ENCODE measurements at places on chromosomes 16 and 17. TPM values are rescaled to one million over a fixed set of nuclear protein-coding genes. Genes with fewer than 3 reads are reported as not detected.
A peak's percentile ranks its signal among the peaks of the same experiment; 100 is the strongest.

- no peak for DNase-seq
Observed at GRCh38 chr16:87305505-87306391, 11.4 kb downstream of the C16orf95 start.

GRCh38 chr16:30570636-30571444, 674 bp downstream of the ZNF688 start:
- DNase-seq: no peak

DNA sequence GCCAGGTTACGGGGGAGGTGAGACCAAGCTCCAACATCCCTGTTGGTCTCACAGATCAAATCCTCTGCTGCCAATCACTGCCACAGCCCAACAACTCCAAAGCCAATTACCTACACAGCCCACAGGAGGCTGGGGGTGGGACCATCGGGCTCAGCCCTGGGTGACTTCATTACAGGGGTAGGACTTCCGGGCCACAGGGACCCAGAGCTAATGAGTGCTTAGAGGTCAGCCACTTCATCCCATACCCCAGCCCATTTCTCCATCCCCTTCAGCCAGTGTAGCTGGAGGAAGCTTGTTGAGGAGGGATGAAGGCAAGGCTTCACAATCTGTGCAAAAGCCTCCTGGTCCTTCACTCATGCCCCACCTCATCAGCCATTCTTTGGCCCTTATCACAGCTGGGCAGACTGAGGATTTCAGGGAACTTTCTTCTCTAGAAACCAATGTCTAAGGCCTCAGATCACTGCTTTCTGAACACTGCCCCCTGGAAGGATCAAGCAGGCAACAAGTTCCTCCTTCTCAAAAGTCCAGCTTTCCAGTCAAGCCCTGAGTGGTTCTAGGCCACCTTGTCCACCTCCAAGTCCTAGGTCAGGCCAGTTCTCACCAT, 5.8 kb downstream of the FOXN1 start:
- no peak for DNase-seq

CSF3 gene
- not detected for total RNA-seq

DNA sequence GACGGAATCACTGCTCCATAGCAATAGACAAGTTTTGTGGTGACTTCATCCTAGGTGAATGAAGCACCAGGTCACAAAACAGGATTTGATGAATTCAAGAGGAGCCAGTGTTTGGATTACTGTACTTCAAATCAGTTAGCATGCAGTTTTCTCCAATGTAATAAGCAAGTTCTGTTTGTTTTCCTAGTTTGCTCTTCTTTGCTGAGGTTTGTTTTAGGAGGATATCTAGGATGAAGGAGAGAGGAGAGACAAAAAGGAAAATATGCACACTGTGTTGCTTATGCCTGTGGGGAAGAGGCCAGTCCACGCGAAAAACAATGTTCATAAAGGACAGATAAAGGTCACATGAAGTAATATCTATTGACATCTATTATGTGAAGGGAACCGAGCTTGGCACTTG, 9.0 kb downstream of the KRT37 start:
- DNase-seq: no peak

TMEM95 gene
- total RNA-seq: 0.50 TPM

SLC16A6 gene
- total RNA-seq: 0.70 TPM

DNA sequence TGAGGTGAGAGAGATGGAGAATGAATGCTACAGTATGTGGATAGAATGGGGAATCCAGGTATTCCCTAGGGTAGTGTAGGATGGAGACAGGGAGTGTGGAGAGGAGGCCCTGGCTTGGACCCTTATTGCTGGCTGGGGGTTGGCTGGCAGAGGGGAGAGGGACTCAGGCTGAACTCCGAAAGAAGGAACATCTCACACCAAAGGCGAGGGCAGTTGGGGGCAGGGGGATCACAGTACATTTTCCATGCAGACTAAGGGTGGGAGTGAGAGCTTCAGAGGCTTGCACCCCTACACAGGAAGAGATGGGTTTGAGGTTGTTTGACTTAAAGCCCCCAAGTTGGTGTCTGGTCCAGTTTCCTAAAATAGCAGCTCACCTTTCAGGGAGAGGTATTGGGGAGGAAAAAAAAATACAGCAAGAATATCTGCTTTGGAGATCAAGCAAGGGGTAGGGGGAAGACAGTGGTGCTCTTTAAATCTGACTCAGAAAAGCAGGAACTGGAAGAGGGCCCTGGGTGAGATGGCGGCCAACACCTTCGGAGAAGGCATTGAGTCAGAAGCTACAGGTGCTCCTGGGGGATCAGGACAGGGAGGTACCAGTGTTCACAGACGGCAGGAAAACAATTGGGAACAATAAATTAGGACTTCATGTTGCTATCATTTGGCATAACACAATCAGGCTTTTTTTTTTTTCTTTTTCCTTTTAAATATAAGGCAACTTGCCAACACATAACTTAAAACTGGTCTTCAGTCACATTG, 12.4 kb downstream of the TRAF4 start:
- no peak for DNase-seq

DNA sequence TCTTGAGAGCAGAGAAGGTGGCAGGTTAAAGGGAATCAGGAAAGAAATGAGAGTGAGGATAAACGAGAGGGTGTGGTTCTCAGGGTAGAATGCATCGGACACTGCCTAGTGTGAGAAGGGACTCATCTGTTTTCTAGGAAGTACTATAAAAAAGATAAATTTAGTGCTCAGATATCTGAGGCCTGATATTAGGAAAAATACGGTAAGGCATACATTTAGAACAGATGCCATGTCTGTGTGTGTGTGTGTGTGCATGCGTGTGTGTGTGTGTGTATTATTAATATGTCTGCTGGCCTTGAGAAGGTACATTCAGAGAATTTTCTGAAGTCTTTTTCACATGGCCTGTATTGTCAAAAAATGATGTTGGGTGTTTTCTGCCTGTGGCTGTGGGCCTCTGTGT, 414.8 kb downstream of the MAF start:
- no peak for DNase-seq

DNA sequence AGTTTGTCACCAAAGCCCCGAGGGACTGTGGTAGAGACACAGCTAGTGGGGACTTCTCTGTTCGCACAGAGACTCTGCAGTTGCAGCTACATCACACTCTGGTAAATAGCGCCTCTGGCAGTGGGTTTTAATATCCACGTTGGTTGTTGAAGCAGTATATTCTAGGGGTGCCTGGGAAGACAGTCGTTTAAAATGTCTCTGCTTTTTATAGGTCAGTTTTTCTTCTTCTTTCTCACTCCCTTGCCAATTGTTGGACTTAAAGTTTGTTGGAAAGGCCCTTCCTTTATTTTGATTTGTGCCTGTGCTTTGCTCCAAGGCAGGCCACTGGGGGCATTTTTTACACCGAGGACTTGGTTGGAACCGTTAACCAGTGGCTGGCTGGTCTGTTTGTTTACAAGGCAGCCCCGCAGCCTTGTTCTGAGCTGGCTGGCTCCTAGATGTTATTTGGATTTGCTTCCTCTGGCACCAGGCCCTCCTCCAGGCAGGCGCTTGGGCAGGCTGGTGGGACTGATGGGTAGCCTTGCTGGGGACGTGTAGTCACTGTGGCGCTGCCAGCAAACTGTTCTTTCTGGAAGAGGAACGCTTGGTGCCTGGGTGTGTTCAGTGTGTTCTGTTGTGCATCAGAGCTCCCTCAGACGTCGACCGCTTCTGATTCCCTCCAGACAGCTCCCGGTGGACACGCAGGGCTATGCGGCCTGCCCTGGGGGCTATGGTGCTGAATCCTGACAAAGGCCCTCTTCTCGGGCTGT, 218.2 kb upstream of the CHMP6 start:
- DNase-seq: no peak

CDRT15L2 gene
- total RNA-seq: not detected

- DNase-seq: no peak
Observed at GRCh38 chr17:17494870-17495535, 1.2 kb downstream of the RASD1 start.

- no peak for DNase-seq
Observed at GRCh38 chr17:5272322-5272721, 9.8 kb upstream of the RABEP1 start.

DNA sequence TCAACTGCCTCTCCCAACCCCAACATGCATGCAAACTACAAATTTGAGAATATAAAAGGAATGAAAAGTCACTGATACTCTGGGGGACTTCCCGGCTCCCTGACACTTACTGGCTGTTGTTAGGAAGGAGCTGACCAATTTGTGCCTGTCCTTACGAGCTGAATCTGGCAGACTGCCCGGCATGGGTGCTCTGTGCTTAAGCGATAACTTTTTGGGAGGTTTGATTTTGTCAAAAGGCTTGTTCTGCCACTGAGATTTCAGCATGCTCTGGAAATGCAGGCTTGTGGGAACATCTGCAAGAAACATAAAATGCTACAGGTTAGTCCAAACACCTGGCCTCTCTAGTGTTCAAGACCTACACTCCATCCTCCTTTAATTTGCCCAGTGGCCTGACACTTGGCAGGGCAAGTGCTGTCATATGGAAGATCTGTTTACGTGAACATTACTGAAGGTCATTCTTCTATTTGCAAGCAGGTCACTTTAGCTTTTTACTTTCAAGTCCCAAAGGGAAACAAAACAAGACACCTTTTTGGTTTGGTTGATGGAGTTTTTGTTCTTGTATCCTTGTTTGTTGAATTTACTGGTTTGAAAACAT, 40.6 kb downstream of the STH start:
- no peak for DNase-seq

GRCh38 chr17:58269557-58270291, 11.0 kb downstream of the MPO start:
- DNase-seq: no peak

KRT15 gene
- total RNA-seq: 41.9 TPM

CLN3 gene
- total RNA-seq: 70.3 TPM

SHISA9 gene
- total RNA-seq: 64.5 TPM

DNA sequence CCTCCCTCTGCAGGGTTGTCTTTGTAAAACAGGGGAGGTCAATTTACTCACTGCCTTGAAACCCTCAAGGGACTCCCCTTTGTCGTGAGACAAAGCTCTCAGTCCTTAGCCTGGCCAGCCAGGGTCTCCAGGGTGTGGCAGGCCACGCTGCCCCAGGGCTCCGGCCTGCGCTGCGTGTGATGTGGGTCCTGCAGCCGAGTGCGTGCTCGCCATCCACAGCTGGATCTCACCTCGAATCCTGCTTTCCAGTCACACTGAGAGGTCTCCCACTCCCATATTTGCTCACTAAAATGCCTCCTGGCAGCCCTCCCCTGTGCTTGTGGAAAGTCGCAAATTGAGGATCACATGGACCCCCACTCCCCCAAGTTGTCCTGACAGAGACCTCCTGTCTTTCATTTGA, 10.0 kb upstream of the CLEC18C start:
- DNase-seq: no peak

- DNase-seq: no peak
Observed at GRCh38 chr16:29641561-29641960, 21.5 kb upstream of the SPN start.

DNA sequence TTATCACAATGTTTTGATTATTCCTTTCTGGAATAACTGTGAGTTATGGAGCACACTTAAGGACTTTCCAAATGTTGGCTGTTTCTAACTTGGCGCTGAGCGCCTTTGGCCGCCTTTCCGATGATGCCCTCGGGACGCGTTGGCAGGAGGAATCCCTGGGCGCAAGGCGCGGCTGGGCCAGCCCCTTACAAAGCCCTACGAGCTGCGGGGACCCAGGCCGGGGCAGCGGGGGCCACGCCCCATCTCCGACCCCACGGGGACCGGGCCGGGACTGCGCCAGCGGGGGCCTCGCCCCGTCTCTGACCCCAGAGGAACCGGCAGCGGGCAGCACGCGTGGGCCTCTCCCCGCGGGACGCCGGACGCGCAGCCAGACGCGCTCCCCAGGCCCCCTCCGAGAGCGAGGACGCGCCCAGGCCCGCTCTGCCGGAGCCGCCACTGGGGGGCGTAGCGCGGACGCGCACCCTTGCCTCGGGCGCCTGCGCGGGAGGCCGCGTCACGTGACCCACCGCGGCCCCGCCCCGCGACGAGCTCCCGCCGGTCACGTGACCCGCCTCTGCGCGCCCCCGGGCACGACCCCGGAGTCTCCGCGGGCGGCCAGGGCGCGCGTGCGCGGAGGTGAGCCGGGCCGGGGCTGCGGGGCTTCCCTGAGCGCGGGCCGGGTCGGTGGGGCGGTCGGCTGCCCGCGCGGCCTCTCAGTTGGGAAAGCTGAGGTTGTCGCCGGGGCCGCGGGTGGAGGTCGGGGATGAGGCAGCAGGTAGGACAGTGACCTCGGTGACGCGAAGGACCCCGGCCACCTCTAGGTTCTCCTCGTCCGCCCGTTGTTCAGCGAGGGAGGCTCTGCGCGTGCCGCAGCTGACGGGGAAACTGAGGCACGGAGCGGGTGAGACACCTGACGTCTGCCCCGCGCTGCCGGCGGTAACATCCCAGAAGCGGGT, at the start of gene GAA:
TSS of gene GAA (plus strand) at position 571 of the 935 bp plus-strand sequence. CDS start 3,006 bp downstream, outside the sequence.
- DNase-seq: peak; percentile 36

DNA sequence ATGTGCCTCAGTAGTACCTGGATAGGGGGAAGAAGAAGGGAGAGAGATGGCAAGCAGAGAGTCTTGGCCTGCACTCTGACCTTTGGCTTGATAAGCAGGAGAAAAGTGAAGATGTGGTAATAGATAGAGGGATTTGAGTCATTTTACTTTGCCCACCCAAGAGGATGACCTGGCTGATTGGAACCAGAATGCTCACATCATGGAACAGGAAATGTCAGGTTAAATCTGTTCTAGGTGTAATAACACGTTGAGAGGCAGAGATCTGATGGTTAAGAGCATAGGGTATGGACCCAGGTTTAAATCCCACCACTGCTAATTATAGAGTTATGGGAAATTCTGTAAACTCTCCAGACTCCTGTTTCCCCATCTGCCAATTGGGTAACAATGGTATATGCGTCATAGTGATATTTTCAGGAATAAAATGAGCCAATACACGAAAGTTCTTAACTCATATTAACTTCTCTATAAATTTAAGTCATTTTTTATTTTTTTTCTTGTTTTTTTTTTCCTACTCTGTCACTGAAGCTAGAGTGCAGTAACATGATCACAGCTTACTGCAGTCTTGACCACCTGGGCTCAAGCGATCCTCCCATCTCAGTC, 8.1 kb upstream of the CCL18 start:
- no peak for DNase-seq

CD68 gene
- total RNA-seq: 27.0 TPM

WDR90 gene
- 126 TPM for total RNA-seq

GRCh38 chr17:37219876-37220606, 155.7 kb upstream of the C17orf78 start:
- no peak for DNase-seq

DNA sequence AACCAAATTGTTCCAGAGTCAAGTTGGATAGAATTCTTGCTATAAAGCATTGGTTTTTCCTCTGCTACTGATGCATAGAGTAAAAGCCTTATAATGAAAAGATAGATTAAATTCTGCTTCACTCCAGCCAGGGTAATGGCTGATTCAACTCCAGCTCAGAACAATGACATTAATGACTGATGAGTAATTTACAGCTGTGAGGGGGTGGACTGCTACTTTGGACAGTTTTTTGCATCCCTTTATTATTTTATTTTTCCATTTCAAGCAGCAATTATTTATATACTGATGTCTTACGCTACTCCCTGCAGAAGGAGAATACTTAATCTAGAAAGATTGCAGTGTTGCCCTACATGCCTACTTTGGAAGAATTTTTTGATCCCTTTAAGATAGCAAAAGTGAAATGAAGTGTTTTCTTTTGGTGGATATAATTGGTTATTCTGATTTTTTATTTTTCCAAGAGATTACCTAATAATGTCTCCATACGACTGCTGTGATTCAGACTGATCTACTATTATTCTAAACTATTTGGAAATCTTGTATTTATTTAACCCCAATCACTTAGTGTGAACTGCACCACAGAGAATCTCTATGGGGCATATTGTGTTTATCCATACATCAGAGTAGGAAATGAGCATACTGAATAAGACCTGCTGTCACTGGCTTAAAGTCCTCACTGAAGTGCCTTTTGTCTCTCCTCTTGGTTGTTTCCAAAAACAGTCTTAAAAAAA, 149.5 kb downstream of the TRIM37 start:
- DNase-seq: peak; percentile 36

GRCh38 chr16:31477220-31478216, 5.4 kb upstream of the SLC5A2 start:
- peak; percentile 96 for DNase-seq

ZKSCAN2 gene
- 4.5 TPM for total RNA-seq

LAT gene
- 12.4 TPM for total RNA-seq
